ENCODE measurements at places on chromosomes 4 and X.

GRCh38 chrX:97547877-97548578 is 664.3 kb downstream of the RPA4 start:
- no peak for DNase-seq

DNA sequence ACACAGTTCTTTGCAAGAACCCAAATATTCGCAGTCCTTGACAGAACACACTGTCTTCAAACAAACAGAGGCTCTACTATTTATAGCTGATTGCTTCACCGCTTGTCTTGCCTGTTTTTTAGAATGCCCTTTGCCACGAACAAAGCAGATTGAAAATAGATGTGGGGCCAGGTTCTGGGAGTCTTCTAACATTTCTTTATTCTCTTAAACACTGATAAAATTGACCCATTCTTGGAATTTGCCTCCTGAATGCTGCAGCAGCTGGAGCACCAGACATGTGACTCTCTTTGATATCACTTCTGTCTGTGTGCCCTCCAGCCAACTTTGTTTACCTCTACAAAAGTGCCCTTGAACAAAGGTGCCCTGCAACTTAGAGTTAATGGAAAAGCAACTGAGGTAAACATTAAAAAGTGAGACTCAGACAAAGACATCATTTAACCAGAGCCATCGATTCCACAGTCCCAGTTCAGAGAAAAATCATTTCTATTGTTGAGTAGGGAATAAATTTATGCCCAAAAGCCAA is 64.2 kb upstream of the SPP1 start:
- no peak for DNase-seq

DNA sequence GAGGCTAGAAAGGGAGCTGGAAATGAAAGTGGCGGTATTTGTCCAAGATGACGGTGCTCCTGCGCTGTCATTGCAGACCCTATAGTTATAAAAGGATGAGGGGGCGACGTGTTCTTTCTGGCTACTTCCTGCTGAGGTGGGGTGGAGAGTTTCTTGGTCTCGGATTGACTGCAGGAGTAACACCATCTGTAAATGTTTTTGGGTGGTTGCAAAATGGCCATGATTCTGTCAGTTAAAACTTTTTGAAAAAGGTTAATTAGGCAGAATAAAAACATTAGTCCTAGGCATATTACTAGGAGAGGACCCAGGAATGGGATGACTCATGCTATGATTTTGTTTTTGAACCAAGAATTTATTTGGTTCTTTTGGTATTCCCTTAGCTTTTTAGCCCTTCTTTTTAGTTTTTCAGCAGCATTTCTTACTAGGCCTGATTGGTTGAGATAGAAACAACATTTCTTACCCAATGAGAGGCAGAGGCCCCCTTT is 53.1 kb downstream of the USP11 start:
- no peak for DNase-seq

DNA sequence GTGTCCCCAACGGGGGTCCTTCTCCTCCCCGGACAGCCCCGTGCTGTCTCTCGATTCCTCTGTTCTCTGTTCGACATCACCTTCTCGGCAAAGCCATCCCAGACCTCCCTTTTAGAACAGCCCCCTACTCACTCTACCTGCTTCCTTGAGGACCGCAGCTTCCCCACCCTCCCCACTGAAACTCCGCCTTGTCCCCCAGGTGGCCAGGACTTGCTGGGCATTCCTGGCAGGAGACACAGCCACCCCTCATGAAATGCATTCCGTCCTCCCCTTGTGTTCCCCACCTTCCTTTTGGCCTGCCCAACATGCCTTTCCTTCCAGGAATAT is 34.8 kb upstream of the GPR78 start:
- DNase-seq: no peak

DNA sequence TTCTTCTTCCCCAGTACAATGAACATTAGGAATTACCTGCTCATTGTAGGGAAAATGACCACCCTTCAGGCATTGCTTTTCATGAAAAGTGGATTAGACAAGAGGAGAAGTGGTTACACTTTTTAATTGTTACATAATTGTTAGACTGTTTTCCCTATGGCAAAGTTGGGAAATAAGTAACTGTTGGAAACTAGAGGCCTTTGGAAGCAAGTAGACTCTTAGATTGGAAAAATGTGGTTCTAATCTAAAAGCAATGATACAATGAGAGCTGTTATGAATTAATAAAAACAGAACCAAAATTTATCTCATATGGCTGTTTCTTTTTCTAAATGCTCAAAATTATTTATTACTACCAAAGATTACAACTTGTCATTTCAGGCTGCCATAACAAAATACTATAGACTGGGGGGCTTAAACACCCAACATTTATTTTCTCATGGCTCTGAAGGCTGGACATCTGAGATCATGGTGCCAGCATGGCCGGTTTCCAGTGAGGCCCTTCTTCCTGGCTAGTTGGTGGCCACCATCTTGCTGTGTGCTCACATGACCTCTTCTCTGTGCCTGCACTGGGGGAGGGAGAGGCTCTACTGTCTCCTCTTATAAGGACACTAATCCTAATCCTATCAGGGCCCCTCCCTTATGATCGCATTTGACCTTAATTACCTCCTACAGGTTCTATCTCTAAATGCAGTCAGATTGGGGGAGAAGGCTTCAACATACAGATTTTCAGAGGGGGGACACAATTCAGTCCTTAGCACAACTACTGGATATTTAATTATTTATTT is 12.5 kb downstream of the CC2D2A start:
- no peak for DNase-seq

DNA sequence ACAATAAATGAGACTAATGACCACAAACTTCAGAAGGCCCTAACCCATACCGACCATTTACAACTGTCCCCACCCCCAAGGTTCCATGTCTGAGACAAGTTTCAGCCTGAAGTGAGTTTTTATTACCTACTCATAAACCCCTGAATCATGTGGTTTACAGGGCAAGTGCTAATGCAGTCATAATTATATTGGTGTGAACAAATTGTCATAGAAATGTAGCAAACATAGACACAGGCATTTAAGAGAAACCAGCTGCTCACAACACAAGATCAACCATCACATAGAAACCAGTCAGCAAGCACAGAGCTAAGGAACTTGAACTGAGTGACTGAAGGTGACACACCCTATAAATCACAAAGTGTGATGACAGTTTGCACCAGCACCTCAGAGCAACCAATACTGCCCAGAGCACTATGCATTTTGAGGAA is 173.8 kb upstream of the MID1 start:
- no peak for DNase-seq

DNA sequence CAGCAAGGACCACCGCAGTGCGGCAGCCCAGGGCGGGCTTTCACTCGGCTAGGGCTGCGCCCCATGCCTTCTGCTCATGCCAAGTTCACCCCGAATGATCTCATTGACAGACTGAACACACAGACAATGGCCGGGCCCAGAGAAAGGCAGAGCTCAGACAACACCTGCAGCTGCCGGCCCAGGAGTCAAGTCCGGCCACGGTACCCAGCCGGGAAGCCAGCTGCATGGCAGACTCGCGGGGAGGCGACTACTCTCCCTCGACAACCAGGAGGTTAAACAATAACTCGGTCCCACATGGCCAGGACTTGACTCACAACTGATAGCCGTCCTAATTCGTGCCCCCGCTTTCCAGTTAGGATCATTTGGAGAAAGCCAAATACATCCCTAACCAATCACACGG is 50.4 kb downstream of the ABLIM2 start:
- no peak for DNase-seq

DNA sequence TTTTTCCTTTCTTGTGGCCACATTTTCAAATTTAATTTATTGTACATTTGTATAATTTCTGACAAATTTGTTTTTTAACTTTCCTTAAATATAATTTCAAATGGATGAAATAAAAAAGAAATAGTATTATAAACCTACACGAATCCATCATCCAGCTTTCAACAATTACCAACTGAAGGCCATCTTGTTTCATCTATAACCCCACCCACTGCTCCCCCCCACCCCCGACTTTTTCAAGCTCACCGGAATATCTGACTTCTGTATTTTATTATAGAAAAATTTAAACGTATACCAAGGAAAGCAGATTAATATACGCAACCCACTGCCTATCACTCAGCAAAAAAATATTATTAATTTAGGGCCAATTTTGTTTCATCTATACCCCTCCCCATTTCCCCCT is 1.1 kb downstream of the MORF4L2 start:
- DNase-seq: no peak

DNA sequence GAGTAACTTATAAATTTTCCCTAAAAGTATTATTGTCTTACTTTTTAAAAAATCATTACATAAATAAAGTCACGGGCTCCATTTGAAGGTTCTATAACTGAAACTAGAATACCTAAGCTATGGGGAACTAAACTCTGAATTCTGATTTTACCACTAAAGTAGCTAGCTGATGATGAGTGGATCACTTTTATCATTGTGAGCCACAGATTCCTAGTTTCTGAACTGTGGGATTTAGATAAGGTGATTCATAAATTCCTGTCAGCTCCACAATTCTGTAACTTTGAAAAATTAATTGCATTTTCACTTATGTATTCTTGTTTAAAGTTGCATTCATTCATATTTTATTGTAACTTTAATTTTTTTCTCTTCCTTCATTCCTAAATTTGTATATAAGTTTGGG is 540.9 kb downstream of the GBA3 start:
- no peak for DNase-seq

DNA sequence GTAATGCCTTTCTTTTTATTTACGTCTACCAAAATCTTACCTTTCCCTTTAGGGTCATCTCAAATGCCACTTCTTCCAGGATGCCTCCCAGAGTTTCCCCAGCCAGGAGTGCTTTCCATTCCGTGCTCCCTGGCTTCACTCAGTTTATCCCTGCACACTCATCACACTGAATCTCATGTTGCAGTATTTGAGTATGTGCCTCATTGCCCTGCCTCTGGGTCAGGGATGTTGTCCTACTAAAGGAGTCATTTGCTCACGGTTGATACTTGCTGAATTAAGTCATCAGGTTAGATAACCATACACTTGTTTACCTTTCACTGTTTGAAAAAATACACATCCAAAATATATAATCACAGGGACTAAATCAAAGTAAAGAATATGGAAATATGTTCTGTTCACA is 356.2 kb upstream of the GATB start:
- no peak for DNase-seq

GRCh38 chr4:125198916-125199315 is 115.8 kb upstream of the FAT4 start:
- no peak for DNase-seq

DNA sequence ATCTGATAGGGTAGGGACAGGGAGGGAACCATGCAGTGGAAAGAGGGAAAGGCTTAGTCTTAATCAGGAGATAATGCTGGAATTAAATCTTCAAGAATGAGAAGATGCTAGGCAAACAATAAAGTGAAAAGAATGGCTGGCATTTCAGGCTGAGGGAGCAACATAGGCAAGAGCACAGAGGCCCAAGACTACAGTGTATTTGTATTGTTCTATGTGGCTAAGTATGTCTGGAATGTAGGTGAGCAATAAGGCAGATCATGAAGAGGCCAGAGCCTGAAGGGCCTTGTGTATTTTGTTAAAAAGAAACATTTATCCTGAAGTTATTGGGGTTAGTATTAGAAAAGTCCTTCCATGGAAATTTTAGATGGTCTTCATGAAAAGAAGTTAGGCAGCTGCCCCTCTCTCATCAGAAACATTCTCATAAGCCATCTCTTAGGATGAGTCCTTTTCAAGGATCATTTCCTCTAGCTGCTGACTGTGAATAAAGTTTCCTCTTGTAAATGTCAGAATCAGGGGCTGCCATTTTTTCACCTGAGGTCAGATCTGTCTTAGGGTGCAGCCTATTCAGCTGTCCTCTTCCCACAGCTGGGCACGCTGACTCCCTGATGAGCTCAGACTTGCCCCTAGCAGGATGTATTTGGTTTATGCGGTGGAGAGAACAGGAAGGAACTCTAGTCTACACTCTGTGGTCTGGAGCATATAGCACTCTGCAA is 46.3 kb downstream of the ATP10D start:
- DNase-seq: peak; percentile 55

- DNase-seq: no peak
These were observed 275.8 kb downstream of the PTTG2 start for GRCh38 chr4:38236003-38236402.

DNA sequence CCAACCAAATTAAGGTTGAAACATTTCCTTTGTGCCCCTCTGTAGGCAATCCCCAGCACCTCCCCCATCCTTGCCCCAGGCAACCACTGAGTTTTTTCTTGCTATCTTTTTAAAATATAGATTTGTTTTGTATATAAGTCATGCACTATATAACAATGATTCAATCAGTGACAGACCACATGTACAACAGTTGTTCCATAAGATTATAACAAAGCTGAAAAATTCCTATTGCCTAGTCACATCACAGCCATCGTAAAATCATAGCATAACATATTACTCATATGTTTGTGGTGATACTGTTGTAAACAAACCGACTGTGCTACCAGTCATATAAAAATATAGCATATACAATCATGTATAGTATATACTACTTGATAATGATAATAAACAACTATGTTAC is 211.9 kb upstream of the NRK start:
- DNase-seq: no peak

DNA sequence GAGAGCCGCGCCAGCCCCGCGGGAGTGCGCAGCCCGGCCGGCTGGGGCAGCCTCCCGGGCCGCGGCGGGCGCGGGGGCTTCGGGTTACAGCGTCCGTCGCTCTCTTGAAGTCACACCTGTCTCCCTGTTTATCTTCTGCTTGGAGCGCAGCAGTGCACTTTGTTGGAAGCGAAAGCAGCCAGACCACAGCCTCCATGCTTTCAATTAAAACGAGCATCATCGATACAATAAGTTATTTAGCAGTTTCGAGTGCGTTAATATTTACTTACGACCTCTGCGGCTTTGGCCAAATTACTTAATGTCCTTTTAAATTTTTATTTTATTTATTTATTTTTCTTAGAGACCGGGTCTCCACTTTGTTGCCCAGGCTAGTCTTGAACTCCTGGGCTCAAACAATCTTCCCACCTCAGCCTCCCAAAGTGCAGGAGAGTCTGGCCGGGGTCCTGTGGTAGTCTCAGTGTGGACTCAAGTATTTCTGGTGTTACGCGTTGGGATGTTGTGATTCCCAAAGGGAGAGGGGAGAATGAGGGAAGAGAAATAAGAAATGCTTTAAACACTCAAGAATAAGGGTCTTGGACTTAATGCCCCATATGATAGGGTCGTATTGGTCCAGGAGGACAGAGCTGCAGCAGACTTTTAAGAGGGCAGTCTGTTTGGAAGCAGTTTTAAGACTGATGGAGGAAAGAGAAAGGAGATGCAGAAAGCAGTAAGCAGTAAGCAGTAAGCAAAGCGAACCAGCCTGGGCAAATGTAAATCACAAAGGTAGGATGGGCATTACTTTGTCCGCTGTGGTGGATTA is 504 bp upstream of the PDLIM3 start:
- DNase-seq: no peak

All from AG08396 (cell line).